Mononuclear cell (primary cell): ENCODE measurements at places on chromosomes 5 and 9. TPM values are rescaled to one million over a fixed set of nuclear protein-coding genes. Genes with fewer than 3 reads are reported as not detected.

SUSD3 gene
- total RNA-seq, result 11.0 TPM

CHSY3 gene
- 0.10 TPM for total RNA-seq

WDR38 gene
- total RNA-seq, result not detected

UGCG gene
- total RNA-seq, result 76.9 TPM

OR1B1 gene
- 0.21 TPM for total RNA-seq

LHX2 gene
- total RNA-seq, result not detected

FUT7 gene
- 2.6 TPM for total RNA-seq

FAM153A gene
- 16.5 TPM for total RNA-seq

OR13C9 gene
- total RNA-seq, result not detected

LCN9 gene
- total RNA-seq, result not detected

PSD2 gene
- 0.10 TPM for total RNA-seq

TTC1 gene
- 20.1 TPM for total RNA-seq

ATOSB gene
- 15.2 TPM for total RNA-seq

GFI1B gene
- total RNA-seq, result 13.6 TPM

FAM200C gene
- 0.10 TPM for total RNA-seq

BTF3 gene
- 456 TPM for total RNA-seq

PITX1 gene
- not detected for total RNA-seq

ZNF169 gene
- total RNA-seq, result 6.4 TPM

GRXCR2 gene
- not detected for total RNA-seq

ACOT12 gene
- total RNA-seq, result 0.31 TPM

CETN3 gene
- total RNA-seq, result 1.8 TPM

C9orf50 gene
- total RNA-seq, result not detected

PCDHGA1 gene
- not detected for total RNA-seq

CDKN2A gene
- 1.2 TPM for total RNA-seq

SPACA9 gene
- 0.52 TPM for total RNA-seq

TRIP13 gene
- total RNA-seq, result 0.21 TPM

CAVIN4 gene
- not detected for total RNA-seq

SPINK6 gene
- not detected for total RNA-seq

TARS1 gene
- total RNA-seq, result 43.7 TPM

PDCD1LG2 gene
- not detected for total RNA-seq

ABO gene
- 4.5 TPM for total RNA-seq

KIF20A gene
- total RNA-seq, result 0.42 TPM

PLPP6 gene
- 10.1 TPM for total RNA-seq

GRIN3A gene
- total RNA-seq, result not detected

NEUROG1 gene
- not detected for total RNA-seq

SMIM15 gene
- total RNA-seq, result 17.4 TPM

LMAN2 gene
- total RNA-seq, result 115 TPM

TAF11L10 gene
- total RNA-seq, result not detected

TUSC1 gene
- total RNA-seq, result 0.52 TPM

ST8SIA4 gene
- 20.7 TPM for total RNA-seq

PCDHA1 gene
- total RNA-seq, result not detected

PRKAA1 gene
- total RNA-seq, result 152 TPM

PKN3 gene
- total RNA-seq, result 0.73 TPM

CDH9 gene
- 0.10 TPM for total RNA-seq

RUSC2 gene
- 7.3 TPM for total RNA-seq

QSOX2 gene
- 8.1 TPM for total RNA-seq
